ENCODE measurements at places on chromosomes 11 and 22.

DNA sequence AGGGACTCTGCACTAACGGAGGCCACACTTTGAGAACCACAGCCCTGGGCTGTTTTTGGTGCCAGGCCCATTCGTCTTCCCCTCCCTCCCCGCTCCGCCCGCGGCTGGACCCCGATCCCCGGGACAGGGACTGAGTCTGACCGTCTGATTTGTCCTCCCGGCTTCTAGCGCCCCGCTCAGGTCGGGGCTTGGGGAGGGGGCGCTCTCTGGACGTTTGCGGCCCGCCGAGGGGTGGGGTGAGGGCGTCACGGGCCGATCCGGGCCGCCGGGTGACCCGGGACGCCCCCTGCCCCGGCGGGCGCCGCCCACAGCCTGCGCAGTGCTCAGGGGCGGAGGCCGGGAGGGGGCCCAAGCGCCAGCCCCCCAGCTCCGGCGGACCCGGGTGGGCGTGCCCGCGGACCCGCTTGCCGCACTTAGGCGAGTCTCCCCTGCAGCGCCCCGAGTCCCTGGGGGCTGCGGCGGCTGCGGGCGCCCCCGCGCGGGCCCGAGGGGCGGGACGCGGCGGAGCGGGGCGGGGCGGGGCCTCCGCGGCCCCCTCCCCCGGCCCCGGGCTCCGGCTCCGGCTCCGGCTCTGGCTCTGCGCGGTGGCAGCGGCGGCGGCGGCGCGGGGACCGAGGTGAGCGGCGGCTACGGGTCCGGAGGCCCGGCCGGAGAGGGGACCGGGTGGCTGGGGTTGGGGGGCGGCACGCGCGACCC lies 33.7 kb upstream of the PRR5 start:
- DNase-seq: no peak

- DNase-seq: no peak
Observed at GRCh38 chr11:41522899-41523672, 63.6 kb upstream of the LRRC4C start.

DNA sequence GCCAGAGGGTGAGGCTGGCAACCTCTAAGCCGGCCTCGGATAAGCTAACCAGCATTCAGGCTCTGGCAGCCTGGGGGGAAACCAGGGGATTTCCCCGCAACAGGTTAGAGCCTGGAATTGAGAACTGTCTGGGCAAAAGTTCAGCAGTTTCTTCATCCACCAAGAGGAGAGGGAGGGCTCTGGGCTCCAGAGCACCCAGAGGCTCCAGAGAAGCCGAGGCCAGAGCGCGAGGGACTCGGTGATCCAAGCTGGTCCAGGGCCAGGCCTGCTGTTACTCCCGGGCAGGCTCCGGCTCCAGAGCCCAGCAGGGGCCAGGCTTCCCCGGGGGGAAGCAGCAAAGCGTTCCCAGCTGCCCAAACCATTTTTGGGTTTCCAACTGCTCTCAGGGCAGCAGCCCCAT lies 13.3 kb upstream of the SH3BP1 start:
- no peak for DNase-seq

- DNase-seq: no peak
Observed at GRCh38 chr22:32410459-32410858, 1.6 kb downstream of the RTCB start.

GRCh38 chr11:78499971-78500370 lies 74.7 kb downstream of the NARS2 start:
- DNase-seq: no peak

DNA sequence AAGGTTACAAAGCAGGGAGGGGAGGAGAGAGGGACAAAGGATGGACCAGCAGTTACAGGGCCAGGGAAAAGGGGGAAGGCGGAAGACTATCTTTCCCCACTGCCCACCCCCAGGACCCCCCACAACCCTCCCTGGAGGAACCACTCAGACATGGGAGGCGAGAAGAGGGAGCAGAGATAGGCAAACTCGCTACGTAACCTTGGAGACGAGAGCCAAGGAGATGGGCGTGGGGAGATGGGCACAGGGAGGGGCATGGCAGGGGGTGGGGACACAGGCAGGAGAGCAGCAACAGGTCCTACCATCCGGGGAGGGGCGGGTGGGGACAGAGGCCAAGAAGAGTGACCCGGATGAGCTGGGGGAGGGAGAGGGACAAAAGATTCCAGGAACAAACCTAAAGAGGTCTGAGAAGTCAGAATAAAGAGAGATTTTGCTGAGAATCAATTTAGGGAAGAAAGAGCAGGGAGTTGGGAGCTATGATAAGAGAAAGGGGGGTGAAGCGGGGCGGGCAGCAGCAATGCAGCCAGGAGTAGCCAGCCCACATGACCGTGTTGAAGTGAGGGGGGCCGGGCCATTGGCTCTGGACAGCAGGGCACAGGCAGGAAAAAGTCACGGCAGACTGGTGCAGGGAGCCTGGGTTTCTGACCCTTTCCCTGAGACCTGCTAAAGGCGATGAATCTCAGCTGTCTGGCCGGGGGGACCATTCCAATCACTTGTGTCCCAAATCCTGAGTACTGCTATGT lies 128.4 kb downstream of the BUD13 start:
- no peak for DNase-seq

GRCh38 chr11:59611570-59612565 lies 3.7 kb downstream of the OSBP start:
- DNase-seq: no peak

- DNase-seq: no peak
Observed at GRCh38 chr22:17397756-17398547, 28.7 kb downstream of the CECR2 start.

DNA sequence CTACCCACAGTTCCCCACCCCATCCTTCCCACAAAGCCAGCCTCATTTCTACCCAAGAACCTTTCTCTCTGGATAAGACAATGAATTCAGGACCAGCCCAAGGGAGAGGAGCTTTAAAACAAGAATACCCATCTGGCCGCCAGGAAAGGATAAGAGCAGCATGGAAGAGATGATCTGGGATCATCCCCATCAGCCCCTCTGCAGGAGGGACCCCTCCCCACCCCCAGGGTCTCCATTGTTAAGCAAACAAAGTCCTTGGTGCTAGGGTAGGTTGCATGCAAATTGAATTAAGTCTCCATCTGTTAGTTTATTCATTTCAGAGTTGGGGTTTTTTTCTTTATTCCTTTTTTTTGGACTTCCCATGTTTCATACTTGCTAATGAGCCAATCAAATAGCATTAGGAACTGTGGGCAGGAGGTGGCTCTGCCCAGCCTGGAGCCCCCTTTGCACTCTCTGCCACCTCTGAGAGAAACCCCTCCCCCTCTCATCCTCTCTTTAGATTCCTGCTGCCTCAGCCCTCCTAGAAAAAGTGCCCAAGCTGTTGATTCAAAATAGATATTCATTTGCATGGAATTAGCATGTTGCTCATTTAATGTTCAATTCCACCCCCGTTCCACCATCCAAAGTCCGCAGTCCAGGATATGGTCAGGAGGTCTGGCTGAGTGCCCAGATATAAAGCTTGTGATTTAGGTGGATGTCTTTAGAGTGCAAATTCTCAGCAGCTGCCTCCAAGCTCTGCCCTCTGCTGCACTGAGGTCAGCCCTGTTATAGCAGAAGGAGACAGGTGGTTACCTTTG lies 138.5 kb upstream of the NCAM1 start:
- peak; percentile 20 for DNase-seq

DNA sequence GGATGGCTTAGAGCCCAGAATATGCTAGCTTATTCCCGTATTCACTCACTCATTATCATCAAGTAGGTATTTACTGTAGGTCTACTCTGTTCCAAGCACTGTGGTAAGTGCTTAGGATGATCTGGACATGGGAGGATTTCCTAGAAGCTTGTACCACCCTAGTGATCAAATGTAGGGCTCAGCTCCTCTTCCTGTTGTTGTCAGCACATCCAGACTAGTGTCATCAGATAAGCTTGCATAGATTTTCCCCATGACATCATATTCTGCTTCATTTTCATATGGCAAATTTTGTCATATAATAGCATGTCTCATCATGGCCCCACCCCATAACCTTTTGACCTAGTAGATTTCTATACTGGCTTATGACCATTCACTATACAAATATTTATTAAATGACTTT lies 19.3 kb upstream of the NUCB2 start:
- no peak for DNase-seq

DNA sequence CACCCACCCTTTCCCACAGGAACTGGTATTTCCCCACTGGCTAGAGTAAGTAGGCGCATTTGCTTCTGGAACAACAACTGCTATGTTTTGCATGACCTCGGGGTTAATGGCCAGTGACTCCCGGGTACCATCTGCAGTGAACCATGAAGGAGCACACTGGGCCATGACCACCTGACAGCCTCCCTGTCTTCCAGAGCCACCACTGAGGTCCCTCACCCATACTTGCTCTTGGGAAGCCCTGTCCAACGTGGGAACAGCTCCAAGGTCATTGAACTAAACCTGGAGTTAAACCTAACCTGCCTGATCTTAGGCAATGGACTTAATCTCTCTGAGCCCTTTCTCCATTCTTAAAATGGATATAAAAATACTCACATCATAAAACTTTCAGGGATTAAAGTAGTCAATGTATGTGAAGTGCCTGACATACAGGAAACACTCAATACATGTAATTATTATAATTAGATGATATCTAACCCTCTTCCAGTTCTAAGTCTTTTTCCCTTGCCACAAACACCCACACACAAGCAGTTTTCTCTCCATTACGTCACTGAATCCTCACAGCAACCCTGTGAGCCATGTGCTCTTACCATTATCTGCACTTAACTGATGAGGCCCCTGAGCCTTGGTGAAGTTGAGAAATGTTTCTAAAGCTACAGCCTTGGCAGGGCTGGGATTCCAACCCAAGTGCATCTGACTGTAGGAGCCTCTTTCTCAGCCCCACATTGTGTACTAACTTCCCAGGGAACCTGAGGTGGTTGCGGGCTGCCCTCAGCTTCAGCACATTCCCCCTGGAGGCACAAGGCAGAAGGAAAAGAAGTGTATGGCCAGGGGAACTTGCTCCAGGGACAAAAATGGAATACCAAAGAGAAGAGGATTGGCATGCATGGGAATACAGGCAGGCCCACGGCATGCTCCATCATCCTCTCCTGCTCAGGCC lies 74.5 kb upstream of the NCAM1 start:
- DNase-seq: no peak

GRCh38 chr22:36493690-36494110 lies 12.3 kb upstream of the TXN2 start:
- DNase-seq: no peak

- no peak for DNase-seq
Observed at GRCh38 chr11:3081386-3081751, 24.1 kb upstream of the CARS1 start.

DNA sequence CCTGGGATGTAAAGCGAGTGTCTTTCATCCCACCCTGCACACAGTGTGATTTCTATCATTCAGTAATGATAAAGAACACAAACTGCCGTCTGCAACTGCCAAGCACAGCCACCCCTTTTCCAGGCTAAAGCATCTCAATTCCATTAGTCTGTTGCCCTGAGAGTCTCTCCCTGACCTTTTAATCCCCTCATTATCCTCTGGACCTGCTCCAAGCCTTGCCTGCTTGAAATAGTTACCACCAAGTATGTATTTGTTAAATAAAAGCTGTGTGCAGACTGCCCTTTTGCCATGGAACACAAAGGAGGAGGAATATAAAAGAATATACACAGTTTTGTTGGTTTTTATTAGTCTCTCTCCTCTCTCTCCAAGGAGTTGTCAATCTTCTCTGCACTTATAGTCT lies 13.0 kb downstream of the GRAP2 start:
- no peak for DNase-seq

- no peak for DNase-seq
Observed at GRCh38 chr11:7314811-7315604, 63.3 kb downstream of the SYT9 start.

DNA sequence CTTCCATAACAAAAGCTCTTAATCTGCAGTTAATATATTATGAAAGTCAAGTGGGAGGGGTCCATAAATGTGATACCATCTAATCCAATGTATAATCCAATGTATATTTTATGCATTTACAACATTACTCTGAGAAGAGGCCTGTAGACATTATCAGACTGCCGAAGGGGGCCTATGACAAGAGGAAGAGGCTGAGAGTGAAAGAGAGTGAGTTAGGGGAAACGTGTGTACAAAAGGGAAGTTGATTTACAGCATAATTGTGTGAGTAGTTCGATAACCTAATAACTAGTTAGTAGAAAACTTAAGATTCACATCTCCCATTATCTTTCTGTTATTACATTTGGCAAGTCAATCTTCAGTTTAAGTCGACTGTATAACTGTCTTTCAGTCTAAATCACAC lies 86.6 kb downstream of the DDX10 start:
- no peak for DNase-seq

DNA sequence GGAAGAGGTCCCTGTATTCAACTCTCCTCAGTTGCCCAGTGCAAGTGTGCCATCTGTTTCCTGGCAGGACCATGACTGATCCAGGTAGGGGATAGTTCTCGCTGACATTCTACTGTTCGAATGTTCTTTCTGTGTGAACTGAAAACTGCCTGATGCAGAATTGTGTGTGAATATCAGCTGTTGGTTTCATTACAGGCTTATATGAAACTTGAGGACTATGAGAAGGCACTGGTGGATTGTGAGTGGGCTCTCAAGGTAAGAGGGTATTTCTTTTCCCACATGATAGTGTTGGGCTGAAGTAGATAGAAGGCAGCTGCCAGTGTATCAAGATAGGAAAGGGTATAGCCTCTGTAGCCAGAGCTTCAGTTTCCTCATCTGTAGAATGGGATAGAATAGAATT lies 15.3 kb downstream of the TTC12 start:
- DNase-seq: no peak

GRCh38 chr11:72751116-72752087 lies 806 bp downstream of the ARAP1 start:
- DNase-seq: peak; percentile 45

DNA sequence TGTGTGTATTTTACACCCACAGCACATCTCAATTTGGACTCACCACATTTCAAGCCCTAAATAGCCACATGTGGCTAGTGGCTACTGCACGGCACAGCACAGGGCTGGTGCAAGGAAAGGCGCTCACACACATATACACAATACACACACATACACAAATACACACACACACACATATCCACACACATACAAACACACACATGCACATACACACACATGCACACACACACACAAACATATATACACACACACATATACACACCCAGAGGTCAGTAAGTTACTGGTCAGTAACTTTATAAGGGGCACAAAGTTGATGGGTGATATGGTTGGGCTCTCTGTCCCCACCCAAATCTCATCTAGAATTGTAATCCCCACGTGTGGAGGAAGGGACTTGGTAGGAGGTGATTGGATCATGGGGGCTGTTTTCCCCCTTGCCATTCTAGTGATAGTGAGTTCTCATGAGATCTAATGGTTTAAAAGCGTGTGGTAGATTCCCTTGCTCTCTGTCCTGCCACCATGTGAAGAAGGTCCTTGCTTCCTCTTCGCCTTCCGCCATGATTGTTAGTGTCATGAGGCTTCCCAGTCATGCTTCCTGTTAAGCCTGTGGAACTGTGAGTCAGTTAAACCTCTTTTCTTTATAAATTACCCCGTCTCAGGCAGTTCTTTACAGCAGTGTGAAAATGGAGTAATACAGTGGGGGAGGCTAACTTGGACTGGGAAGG lies 37.6 kb upstream of the DKK3 start:
- no peak for DNase-seq
